ENCODE measurements at places on chromosomes 4 and X. TPM values are rescaled to one million over a fixed set of nuclear protein-coding genes. Genes with fewer than 3 reads are reported as not detected.

The PDE6B gene
- total RNA-seq, result 5.8 TPM

- peak overlapping the region; percentile 97 for H3K4me3 ChIP-seq
- peak; percentile 63 for ATAC-seq
- peaks cover 19% of the 10 kb centered on the region for H3K36me3 ChIP-seq
- no peaks in the 10 kb centered on the region for H3K27me3 ChIP-seq
Measured at GRCh38 chrX:12956704-12957534, 18.0 kb upstream of the TMSB4X start.

DNA sequence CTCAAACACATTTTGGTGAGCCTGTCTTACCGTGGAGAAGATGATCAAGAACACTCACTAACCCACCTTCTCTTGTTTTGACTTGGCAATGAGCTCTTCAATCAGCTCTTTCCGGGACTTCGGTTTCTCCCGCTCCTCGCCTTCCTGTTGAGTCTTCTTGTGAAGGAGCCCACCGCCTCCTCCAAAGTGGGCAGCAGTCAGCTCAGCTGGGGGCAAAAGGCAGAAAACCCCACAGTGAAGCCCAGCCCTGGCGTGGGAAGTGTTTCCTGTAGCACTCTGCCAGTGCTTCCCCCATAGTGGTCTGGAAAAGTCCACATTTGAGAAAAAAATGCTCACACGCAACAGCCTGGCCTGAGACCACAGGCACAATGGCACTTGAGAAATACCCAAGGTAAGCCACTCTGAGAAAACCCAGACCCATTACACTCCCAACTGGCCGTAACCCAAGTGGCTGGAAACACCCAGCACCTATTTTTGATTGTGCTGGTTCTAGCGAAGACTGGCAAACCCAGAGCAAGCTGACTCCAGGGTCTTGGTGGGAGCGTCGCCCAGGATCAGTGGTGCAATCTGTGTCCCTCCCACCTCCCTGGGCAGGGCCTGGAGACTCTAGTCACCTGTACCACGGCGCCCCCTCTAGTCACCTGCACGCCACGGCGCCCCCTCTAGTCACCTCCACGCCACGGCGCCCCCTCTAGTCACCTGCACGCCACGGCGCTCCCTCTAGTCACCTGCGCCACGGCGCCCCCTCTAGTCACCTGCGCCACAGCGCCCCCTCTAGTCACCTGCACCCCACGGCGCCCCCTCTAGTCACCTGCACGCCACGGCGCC, 8.6 kb downstream of the NOP14 start:
- peak overlapping the region; percentile 99 for H3K27ac ChIP-seq
- peaks cover 98% of the 10 kb centered on the region for H3K36me3 ChIP-seq
- H3K4me1 ChIP-seq, result peaks cover 57% of the 10 kb centered on the region
- H3K27me3 ChIP-seq, result no peaks in the 10 kb centered on the region
- H3K4me3 ChIP-seq, result peak overlapping the region; percentile 89
- ATAC-seq, result peak; percentile 86

DNA sequence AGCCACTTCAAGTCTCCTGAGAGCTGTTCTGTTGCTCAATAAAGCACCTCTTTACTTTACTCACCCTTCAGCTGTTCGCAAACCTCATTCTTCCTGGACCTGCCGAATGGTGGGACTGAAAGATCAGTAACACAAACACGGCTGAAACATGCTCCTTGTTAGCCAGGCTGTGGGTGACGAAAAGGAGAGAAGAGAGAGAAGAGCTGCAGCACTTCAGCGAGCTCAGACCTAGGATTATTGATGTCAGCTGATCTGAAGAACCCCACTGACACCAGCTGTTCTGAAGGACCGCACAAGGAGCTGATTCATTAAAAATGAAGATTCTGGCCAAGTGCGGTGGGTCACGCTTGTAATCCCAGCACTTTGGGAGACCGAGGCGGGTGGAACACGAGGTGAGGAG, 2020.0 kb upstream of the ADGRL3 start:
- no peaks in the 10 kb centered on the region for H3K27me3 ChIP-seq
- H3K36me3 ChIP-seq, result no peaks in the 10 kb centered on the region
- H3K27ac ChIP-seq, result no peak overlapping the region
- H3K4me3 ChIP-seq, result no peak overlapping the region
- no peak for ATAC-seq

DNA sequence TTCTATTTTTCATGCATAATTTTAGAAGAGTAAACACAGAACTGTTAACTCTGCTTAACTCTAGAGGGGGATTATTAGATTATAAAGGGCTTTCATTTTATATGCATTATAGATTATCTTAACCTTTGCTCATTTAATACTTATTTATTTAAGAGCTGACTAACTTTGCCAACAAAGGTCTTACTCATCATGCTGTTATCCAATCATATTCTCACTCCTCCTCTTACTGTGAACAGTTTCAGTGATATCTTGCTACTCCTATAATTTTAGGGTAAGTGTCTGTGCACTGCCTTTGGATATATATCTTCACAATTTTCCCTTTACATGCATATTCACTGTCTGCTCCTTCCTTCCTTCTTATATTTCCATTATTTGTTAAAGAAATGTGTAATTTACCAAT, 1814.9 kb downstream of the STIM2 start:
- H3K4me3 ChIP-seq, result no peak overlapping the region
- H3K27ac ChIP-seq, result no peak overlapping the region
- no peak for ATAC-seq

The ADH6 gene
- not detected for total RNA-seq

DNA sequence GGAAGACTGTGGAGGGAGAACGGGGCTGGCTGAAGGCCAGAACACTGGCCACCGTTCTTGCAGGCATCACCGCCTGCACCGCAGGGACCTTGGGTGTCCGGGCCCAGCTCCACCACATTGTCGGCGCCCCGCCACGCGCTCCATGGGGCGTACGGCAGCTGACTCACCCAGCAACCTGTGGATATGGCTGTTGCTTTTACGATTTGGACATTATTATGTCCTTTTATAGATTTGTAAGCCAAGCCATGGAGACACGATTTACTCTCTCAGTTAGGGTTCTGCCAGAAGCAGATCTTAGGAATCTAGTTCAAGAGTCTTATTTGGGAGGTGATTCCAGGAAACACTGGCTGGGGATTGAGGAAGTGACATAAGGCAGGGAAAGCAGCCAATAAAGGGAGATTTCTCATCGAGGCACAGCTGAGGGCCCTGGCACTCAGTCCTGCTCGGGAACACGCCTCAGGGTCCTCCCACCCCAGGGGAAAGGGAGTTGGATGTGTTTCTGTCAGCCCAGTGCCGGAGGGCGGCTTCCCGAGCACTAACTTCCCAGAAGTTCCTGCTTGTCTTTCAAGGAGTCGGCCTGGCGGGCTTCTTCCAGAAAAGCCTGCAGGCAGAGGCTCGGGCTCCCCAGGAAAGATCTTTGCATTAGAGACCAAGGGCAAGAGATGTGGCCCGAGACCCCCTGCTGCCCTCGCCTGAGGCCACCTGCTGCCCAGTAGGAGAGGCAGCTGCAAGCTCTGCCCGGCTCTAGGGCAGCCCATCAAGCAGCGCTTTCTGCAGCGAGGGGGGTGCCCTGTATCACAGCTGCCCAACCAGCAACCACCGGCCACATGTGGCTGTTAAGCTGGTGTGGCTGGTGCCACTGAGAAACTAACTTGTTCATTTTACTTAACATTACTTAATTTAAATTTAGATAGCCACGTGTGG, 52.9 kb downstream of the CRMP1 start:
- H3K27me3 ChIP-seq, result peaks cover 3% of the 10 kb centered on the region
- no peak overlapping the region for H3K27ac ChIP-seq
- no peaks in the 10 kb centered on the region for H3K4me1 ChIP-seq
- H3K36me3 ChIP-seq, result no peaks in the 10 kb centered on the region
- no peak overlapping the region for H3K4me3 ChIP-seq
- ATAC-seq, result no peak

DNA sequence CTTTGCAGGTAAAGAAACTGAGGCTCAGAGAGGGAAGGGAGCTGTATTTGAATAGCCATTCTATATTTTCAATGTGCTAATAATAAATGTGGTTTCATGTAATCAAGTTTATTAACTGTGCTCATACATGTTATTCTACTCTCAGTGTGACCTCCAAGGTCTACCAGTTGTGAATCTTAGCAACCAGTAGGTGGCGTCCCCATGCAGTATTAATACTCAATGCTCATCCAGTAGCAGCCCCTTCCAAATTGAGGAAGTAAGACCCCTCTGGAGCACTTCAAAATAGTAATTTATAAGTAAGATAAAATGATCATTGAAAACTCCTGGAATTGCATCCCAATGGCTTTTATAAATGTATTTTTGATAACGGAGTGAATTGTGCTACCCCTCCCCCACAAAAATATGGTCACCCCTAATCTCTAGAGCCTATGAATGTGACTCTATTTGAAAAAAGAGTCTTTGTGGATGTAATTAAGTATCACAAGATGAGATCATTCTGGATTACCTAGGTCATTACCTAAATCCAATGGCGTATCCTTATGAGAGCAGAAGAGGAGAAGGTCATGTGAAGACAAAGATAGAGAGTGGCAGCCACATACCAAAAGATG, 20.4 kb upstream of the SEPSECS start:
- peak; percentile 58 for ATAC-seq
- peaks cover 5% of the 10 kb centered on the region for H3K4me1 ChIP-seq
- peaks cover 9% of the 10 kb centered on the region for H3K36me3 ChIP-seq
- no peaks in the 10 kb centered on the region for H3K27me3 ChIP-seq
- no peak overlapping the region for H3K27ac ChIP-seq
- no peak overlapping the region for H3K4me3 ChIP-seq

DNA sequence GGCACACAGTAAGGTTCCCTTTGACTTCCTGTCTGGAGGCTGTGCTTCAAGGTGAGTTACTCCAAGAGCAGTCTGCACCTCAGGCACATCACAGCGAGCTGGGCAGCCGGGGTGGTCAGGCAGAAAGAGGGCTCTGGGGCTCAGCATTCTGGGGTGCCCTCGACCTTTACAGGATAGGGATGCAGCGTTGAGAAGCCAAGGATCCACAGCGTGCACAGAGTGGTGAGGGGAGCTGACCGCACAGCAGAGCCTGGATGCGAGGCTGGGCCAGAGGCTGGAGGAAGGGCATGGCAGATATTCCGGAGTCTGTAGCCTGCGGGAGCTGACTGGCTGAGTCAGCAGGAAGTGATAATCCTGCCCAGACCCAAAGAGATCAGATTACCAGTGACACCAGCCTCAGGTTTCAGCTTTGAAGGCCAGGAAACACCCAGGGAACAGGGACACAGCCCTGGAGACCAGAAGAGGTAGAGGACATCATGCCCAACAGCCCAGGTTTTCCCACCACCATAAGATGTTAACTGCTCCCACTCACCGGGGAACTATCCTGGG, 38.4 kb upstream of the PDLIM3 start:
- no peak overlapping the region for H3K27ac ChIP-seq
- H3K27me3 ChIP-seq, result peaks cover 22% of the 10 kb centered on the region

Data from activated T-helper 17 cell treated with anti-CD3 and anti-CD28 coated beads, Interleukin-2, amount 50 U/mL, for 72 hours (primary cell).